ENCODE measurements at places on chromosomes 4 and X. TPM values are rescaled to one million over a fixed set of nuclear protein-coding genes. Genes with fewer than 3 reads are reported as not detected.

TMEM150C gene
- total RNA-seq: not detected

GRCh38 chr4:63296773-63297172, 1112.5 kb downstream of the TECRL start:
- DNase-seq: no peak

MAGEA1 gene
- not detected for total RNA-seq

DNA sequence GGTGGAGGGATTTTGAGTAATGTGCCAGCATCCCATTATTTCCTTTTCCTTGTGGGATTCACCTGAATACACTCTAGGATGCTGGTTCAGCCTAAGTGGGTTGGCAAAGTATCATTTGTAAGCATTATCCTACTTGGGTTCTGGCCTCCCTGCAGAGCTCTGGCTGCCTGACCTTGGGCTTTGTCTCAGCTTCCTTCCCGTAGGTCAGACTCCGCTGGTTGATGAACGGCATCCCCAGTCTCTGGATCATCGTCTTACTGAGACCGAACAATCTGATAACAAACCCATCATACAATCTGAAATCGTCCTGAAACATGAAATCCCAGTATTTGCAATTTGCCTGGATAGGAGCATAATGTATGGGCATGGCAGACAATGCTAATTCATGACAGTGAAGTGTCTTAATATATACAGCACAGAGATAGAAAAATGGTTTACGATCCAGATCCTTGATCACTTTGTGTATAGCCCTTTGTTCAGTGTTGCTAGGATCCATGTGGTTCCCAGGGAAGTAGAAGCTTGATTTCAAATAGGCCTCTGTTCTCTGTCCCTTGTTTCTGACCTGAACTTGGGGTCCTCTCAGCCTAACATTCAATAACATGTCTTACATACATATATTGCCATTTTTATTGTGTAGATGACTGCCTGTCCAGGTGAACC, 5.5 kb downstream of the MID2 start:
- DNase-seq: no peak

Measured in T-cell (primary cell).